ENCODE measurements at places on chromosomes 6 and 20.

- no peak for DNase-seq
Observed at GRCh38 chr6:107185391-107185970, 70.2 kb upstream of the BEND3 start.

DNA sequence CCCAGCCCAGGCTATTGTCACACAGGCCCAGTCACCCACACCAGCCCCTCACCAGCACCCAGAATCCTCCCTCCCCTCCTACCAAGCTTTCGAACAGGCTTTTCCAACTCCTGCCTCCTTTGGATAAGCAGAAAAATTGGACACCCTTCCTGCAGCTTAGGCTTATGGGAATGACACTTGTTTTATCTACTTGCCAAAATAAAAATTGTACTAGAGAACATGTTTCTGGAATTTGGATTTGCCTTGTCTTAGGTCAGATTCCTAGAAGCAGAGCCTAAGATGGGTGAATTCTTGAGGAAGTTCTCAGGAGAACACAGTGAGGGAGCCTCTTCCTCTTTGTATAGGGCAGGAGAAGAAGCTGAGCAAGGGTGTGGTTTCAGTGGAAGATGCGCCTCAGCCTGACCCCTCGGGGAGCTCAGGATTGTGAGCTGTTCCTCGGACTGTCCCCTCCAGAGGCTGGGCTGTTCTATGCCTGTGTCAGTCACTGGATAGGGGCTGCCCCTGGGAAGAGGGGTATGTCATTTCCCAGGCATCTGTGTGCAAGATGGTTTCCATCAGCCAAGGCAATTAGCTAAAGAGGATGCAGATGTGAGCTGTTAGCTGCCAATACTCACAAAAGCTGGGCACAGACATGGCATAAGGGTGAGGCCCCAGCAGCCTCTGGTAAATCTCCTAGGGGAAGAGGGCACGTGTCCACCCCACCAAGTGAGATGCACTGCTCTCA is 33.9 kb downstream of the ITPR3 start:
- DNase-seq = no peak

- no peak for DNase-seq
Observed at GRCh38 chr6:155887421-155887820, 431.8 kb upstream of the NOX3 start.

GRCh38 chr6:130674604-130675003 is 152.6 kb upstream of the SMLR1 start:
- DNase-seq = no peak

DNA sequence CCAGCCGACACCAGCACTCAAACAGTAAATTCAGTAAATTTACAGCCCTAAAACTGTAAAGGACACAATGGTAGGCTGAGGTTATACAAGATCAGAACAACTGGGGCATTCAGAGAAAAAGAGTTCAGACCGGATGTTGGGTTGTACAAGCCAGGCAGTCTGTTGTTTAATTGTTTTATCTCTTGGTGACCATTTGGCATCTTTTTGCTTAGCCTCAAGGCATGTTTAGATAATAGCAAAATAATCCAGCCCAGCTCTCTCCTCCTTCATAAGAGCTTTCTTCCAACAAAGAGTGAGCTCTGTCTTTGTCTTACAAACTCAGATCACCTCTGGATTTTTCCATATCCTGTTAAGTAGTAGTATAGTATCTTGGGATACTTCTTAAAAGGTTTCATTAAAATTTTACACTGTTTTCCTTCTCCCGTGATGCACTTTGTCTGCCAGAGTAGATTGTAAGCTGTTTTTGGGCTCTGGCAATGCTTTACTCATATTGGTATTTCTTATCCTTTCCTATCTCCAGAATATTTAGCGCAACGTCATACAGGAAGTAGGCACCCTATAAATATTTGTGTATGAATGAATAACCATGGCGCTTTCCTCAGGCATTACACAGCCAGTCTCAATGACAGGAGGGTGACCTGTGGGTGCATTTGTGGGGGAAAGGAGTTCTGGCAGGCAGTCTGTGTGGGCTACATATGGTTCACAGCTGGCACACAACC is 35.6 kb upstream of the TRAM2 start:
- no peak for DNase-seq

- DNase-seq = no peak
Observed at GRCh38 chr6:21180800-21181337, 412.7 kb upstream of the SOX4 start.

DNA sequence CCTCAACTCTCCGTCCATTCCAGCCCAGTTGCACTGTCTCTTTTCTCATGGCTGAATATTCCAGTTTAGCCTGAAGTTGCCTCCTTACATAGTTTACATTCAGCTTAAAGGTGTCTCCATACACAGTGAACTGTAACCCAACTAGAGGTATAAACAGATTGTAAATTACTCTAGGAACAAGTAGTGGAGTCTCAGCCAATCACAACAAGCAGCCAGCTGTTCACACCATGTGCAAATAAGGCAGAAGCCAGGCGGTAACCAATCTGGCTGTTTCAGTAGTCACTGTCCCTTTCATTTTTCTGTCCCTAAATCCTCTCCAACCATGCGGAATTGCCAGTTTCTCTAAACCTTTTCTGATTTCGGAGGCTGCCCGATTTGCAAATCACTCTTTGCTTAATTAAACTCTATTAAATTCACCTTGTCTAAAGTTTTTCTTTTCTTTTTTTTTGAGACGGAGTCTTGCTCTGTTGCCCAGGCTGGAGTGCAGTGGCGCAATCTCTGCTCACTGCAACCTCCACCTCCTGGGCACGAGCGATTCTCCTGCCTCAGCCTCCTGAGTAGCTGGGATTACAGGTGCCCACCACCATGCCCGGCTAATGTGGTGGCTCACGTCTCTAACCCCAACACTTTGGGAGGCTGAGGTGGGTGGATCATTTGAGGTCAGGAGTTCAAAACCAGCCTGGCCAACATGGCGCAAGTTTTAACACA is 37.6 kb upstream of the GFOD1 start:
- DNase-seq = no peak

DNA sequence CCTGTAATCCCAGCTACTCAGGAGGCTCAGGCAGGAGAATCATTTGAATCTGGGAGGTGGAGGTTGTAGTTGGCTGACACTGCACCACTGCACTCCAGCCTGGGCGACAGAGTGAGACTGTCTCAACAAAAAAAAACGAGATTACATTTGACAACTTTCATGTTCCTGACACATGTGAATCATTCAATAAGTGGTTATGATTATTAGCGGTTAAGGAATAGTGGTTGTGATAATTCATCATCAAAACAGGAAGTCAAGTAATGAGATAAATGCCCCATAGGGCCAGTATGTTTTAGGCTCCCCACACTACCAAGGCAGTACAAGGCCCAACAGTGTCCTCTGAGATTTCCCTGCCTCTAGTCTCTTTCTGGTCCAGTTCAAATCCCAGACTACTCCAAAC is 2.5 kb downstream of the HDDC2 start:
- DNase-seq = no peak

DNA sequence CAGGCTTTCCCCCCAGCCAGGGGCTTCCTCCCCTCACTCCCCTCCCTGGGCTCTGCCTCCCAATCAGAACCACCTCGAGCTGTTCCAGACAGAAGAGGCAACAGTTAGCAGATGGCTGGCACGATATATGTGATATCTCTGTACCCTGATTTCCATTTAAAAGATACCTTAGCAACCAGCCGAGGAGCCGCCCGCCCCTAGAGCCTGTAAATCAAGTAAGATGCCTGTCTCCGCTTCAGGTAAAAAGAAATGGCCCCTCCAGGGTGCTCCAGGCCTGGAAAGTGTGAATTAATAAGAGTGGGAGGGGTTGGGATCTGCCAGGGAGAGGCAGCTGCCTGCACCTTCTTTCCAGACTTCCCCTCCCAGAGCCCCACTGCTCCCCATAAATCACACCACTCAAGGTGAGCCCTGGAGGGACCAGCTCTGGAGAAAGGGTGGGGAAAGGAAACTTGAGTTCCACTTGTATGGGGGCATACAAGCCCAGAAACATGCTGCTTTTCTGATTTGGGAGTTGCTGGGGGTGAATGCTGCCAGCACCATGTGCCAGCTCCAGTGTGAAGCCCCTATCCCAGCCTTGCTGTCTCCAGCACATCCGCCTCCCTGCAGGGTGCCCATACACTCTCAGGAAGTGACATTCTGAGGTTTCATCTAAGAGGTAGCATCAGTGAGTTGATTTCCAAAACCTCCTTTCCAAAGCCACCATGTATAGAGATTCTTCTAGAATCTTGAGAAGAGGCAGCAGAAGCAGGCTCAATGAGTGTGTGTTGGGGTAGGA is 148.0 kb downstream of the LRFN2 start:
- no peak for DNase-seq

DNA sequence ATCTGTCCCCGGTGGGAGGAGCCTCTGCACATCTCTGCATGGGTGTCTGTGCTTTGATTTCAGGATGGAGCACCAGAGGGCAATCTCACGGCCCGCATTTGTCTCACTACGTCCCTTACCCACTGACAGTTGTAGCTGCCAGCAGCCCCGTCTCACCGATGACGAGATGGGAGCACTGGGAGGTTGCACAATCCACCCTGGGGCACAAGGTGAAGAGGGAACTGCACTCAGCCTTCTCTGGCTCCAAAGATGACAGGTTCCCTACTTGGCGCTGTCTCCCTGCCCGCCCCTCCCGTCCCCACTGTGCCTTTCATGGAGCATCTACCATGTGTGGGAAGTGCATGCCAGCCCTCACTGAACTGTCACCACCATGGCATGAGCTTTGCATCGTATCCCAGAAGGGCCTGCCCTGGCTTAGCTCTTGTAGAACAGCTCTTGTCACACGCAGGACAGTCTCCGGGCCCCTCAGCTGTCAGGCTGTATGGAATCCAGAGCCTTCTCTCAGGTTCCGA is 99.9 kb upstream of the PMEPA1 start:
- no peak for DNase-seq

- no peak for DNase-seq
Observed at GRCh38 chr6:56026455-56027180, 151.2 kb upstream of the BMP5 start.

GRCh38 chr20:39268981-39269461 is 306.9 kb downstream of the DHX35 start:
- DNase-seq = peak; percentile 2

DNA sequence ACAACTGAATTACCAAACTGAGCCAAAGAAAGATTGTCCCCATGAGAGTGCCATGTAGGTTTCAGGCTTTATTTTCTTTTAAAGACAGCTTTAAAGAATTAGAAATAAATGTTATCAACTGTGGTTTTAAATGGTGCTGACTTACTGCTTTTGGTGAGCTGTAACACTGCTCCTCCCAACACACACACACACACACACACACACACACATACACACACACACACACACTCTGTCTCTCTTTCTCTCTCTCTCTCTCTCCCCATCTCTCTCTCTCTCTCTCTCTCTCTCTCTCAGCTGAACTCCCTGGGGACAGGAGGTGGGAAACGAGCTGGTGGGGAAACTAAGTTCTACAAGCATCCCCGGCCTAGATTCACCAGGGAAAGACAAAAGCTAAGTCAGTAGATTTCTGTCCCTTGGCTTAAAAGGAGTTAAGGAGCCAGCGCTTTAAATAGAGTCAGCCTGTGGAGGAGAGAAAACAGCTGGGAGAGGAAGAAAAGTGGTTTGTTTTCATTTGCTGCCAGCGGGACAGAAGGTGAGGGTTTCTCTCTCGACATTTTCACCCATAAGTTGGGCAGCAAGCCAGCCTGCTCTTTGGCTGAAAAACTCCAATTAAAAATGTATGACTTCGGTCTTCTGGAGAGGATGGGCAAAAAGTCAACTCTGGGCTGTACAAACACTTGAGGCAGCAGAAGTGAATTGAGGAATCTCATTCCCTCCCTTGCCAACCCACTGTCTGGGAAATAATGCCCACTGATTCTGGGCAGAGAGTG is 27.4 kb downstream of the CBLN4 start:
- DNase-seq = no peak

DNA sequence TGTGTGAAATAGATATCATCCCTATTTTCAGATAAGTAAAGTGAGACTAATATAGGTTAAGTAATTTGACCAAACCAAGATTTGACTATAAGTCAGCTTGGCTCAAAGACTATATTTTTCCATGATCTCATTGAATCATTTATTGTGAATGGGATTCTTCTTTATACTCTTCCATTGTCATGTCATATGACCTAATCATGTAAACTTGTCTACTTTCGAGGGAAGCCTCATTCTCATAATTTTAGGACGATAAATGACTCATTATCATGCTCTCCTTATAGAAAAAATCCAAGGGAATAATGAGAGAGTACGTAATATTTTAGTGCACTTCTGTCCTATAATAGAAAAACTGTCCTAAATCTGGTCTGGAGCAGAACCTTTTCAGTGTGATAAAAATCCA is 40.9 kb upstream of the CCN6 start:
- DNase-seq = no peak

GRCh38 chr6:43740961-43741764 is 28.8 kb upstream of the VEGFA start:
- no peak for DNase-seq

DNA sequence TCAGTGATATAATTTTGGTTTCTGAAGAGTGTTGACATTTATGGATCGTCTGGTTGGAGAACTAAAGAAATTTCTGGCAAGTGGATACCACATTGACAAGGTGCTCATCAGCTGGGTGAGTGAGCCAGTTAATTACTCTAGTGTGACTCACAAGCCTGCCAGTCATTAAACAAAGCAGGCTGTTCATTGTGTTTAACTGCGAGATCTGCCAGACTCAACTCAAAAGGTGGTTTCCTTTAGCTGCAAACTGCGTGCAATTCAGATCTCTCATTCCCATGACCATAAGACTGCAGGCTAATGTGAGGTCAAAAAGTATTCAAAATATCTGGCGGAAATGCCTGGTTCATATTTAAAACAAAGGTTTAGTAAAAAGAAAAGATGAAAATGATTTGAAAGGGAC is 32.5 kb upstream of the IYD start:
- no peak for DNase-seq

- DNase-seq = no peak
Observed at GRCh38 chr6:140401761-140402160, 1027.3 kb upstream of the CITED2 start.

GRCh38 chr6:3786141-3786540 is 34.6 kb upstream of the PXDC1 start:
- no peak for DNase-seq

DNA sequence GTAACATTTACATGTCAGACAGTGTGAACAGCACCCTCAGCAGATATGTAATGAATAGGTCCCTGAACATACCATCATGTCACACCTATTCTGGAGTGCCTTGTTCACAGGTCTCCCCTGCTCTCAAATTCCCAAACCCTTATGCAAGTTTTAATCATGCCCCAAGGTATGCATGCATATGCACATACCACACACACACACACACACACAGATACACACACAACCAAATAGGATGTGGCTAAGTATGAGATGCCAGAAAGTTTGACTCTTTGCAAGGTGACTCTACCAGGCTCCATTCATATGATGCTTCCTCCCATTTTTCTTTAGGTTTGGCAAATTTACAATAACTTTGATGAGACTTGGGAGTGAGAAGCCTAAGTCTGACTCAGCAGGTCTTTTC is 243.8 kb upstream of the IRAK1BP1 start:
- no peak for DNase-seq
